ENCODE measurements at places on chromosomes 2 and 18. TPM values are rescaled to one million over a fixed set of nuclear protein-coding genes. Genes with fewer than 3 reads are reported as not detected.

FAP gene
- total RNA-seq: 4.5 TPM

CCDC141 gene
- total RNA-seq: 1.0 TPM

KATNAL2 gene
- total RNA-seq: 2.3 TPM

SPATA3 gene
- not detected for total RNA-seq

ASB18 gene
- not detected for total RNA-seq

LAMA1 gene
- 1.2 TPM for total RNA-seq

GYPC gene
- total RNA-seq: 38.1 TPM

NABP1 gene
- total RNA-seq: 33.6 TPM

PTPRN gene
- not detected for total RNA-seq

SLC5A7 gene
- total RNA-seq: not detected

CYRIA gene
- 1.8 TPM for total RNA-seq

PLGLB2 gene
- 17.5 TPM for total RNA-seq

RAD51AP2 gene
- total RNA-seq: 0.18 TPM

DSG1 gene
- 1,832 TPM for total RNA-seq

SLC4A5 gene
- 4.1 TPM for total RNA-seq

EPB41L3 gene
- total RNA-seq: 9.6 TPM

DUSP28 gene
- total RNA-seq: 7.9 TPM
